Activated CD4-positive, alpha-beta T cell treated with anti-CD3 and anti-CD28 coated beads for 1 hour (primary cell): ENCODE measurements at places on chromosomes 2 and 18.

GRCh38 chr18:9823805-9824473 is 61.8 kb upstream of the TXNDC2 start:
- no peak for DNase-seq

DNA sequence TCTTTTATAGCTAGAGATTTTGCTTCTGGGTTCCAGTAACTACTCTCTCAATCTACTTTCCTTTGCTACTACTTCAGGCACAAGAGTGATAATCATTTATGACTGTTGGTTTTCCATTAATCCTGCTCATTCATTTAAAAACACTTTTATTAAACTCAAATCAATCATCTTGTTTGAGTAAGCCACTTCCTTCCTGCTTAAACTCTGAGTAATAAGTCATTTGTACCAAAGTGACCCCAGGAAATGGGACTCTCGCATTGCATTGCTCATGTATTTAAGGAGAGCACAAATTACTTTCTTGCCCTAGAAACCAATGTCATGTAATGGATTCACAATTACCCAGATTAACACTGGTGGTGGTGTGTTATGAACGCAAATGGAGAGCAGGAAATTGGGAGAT is 270.7 kb upstream of the HNMT start:
- no peak for DNase-seq

DNA sequence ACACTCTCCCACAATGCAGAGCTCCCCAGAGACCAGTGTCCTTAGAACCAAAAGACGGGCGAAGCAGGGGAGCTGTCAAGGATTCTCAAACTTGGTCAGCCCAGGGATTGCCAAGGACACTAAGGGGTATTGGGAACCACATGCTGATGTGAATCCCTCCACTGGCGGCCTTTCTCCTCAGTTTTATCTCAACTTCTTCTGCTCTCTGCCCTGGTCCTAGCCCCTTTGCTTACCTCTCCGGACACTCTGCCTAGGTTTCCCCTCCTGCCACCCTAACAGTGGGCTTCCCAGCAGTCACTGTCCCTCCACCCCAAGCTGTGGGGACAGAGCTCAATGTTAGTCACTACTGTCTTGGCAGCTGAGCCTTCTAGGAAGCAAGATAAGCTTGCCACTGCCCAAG is 61.1 kb downstream of the POLR1A start:
- no peak for DNase-seq

- no peak for DNase-seq
These were observed 566 bp upstream of the POLI start for GRCh38 chr18:54268751-54269150.

DNA sequence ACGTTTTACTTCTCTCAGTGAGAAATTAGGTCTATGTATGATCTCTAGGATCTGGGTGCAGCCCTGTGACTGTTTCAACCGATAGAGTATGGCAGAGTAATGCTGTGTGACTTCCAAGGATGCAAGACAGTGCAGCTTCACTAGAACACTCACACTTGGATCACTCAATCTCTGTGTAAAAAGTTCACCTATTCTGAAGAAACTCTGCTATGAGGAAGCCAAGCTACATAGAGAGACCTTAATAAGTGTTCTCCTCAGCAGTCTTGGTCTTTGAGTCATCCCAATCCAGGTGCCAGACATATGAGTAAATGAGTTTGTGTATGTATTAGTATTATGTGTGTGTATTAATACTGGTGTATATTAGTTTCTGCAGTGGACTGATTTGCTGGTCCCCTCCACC is 335.0 kb downstream of the NR4A2 start:
- no peak for DNase-seq

DNA sequence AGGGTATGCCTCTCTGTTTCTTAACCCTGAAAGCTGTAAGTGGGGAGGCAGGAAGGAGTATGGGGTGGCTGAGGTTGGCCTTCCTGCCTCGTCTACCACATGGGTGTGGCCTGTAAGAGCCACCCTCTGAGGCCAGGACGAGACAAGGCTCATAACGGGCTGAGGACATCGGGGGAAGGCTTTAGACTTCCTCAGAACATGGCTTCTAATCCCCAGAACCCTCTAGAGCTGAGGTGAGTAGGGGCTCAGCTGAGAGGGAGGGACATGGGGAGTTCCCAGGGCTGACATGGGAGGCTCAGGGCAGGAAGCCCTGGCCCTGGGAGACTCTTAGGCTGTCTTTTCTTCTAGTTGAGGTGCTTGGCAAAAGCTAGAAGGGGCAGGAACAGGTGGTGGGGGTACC is 36.7 kb downstream of the EMX1 start:
- no peak for DNase-seq

- no peak for DNase-seq
These were observed 597 bp upstream of the TEKT4 start for GRCh38 chr2:94870440-94871225.

DNA sequence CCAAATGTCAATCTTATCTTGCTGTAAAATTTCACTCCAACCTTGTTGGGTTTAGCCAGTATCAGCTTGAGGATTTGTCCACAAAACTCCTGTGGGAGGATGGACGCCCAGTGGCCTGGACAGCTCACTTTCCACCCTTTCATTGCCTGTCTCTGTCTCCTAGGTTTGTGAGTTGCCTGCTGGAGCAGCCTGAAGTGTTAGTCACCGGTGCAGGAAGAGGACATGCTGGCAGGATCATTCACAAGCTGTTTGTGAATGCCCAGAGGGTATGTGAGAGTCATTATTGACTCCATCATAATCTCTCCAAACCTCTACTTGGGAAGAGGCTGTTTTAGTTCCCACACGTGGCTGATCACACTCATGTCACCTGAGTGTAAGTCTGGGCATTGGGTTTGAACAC is 112.3 kb downstream of the RAB3GAP1 start:
- no peak for DNase-seq

DNA sequence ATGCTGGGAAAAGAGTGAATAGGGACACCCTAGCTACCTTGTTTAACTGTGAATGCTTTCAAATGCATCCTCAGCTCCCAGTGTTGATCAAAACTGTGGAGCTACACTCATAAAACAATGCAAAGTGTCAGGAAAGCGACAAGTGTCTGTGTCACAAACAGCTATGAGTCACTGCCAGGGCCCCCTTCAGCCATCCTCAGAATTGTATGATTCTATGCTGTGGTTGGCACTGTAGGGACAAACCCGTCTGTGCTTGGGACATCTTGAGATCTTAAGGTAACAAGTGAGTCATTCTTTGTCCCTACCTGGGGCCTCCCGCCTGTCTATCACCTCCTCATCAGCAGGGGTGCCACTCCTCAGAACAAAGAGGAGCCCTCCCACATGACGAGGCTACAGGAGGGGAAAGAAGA is 42.4 kb downstream of the KLF7 start:
- DNase-seq, result peak; percentile 14

GRCh38 chr2:9991221-9991620 is 39.7 kb downstream of the GRHL1 start:
- no peak for DNase-seq

GRCh38 chr2:207802650-207803049 is 32.9 kb upstream of the FZD5 start:
- DNase-seq, result no peak

DNA sequence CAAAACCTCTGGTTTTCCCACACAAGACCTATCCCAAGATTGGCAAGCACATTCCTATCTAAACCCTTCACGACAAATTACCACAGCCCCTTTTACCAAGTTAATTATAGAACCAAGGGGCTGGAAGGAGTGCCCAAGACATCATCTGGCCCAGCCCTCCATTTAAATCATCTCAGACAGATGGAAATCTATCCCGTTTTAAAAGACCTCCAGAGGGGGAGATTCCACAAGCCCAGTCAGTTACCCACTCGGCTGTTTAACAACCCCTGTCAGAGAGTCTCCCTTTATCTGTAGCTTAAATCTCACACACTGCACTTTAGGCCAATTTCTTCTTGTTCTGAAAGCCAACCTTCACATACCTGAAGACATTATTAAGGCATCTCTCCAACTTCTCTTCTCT is 179.1 kb upstream of the MEIS1 start:
- no peak for DNase-seq

- DNase-seq, result peak; percentile 2
These were observed 152.2 kb downstream of the SMAD7 start for GRCh38 chr18:48798334-48799245.

- no peak for DNase-seq
These were observed 8.6 kb upstream of the ESPNL start for GRCh38 chr2:238091436-238092060.

DNA sequence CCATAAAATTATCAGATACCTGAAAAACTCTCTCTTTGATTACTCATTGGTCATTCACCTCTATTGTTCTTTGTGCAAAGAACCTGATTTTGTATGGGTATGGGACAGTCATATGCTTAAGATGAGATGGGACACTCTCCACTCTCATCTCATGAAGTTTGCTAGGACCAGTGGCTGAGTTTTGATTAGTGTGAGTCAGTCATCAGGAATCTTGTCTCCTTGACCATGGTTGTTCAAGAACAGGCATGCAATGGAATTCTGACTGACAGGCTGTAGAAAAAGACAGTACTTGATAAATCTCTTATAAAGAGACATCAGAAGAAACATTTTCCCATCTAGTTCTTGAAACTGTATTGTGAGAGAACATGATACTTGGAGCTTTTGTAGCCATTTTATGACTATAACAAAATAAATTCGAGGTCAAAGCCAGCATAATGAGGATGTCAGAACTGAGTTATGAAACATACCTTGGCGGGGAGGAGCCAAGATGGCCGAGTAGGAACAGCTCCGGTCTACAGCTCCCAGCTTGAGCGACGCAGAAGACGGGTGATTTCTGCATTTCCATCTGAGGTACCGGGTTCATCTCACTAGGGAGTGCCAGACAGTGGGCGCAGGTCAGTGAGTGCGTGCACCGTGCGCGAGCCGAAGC is 367.0 kb downstream of the NR4A2 start:
- DNase-seq, result no peak

DNA sequence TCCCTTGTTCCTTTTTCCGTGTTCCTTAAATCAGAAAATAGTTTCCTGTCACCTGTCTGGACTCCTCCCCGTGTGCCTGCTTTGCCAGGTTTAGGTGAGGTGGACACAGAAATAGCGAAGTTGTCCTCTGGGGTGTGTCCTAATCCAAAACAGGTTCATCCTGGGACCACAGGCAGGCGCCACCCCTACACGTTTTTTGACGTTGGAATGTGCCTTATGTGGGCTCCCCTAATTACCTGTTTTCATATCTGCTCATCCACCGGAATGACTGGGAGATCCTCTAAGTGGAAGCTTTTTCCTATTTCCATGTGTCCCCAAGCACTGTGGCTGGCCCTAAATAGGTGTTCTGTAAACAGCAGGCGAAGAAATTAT is 49.0 kb upstream of the PAIP2B start:
- no peak for DNase-seq

GRCh38 chr18:41875094-41875780 is 79.8 kb upstream of the PIK3C3 start:
- DNase-seq, result no peak

DNA sequence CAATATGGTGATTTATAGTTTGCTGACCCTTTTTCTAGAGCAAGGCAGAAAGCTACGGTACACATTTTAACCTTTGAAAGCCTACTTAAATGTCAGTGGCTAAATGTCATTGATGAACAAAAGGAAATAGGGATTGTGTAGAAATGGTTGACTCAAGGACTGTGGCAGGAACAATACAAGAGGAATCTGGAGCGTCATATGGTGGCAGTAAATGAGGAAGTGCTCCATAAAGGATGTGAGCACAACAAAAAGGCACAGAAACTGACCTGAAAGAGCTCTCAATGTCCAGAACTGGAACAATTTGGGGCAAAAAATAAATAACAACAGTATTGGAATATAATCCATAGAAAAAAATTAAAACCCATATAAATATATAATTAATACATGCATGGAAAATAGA is 443.9 kb upstream of the VRK2 start:
- no peak for DNase-seq

- DNase-seq, result no peak
These were observed 428.7 kb upstream of the TNP1 start for GRCh38 chr2:217288472-217289063.

DNA sequence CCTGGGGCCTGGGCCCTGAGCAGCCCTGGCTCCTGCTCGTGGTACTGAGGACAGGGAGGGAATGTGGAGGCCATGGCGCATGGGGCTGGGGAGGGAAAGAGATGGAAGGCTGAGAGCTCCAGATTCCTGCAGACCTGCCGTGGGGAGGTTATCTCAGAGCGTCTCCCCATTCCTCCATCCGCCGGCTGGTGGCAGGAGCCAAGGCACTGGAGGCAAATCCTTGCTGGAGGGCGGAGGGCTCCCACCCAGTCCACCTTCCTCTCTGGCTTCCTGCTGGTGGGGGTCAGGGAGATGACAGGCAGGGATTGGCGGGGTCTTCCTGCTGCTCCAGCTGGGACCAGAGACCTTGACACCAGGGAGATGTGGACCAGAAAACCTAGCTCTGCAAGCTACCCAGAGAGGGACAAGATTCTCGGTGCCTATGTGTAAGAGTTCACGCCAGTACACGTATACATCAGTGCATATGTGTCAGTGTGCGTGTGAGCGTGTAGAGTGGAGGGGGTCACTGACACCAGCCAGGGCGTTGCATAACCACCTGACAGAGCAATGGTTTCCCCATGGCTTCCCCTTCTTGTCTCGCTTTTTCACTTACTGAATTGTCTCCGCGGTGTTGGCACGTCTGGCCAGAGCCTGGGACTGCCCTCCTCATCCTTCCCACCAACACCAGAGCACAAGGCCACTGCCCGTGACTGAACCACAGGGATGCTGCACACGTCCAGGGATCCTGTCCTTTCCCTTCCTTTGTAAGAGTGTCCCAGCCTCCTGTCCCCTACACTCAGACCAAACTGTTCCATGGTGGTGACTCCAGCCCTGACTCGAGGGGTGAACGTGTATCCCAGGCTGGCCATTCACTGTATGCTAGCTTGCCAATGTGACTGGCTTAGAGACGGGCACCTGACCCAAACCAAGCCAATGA is 15.8 kb upstream of the SEMA4C start:
- DNase-seq, result no peak

DNA sequence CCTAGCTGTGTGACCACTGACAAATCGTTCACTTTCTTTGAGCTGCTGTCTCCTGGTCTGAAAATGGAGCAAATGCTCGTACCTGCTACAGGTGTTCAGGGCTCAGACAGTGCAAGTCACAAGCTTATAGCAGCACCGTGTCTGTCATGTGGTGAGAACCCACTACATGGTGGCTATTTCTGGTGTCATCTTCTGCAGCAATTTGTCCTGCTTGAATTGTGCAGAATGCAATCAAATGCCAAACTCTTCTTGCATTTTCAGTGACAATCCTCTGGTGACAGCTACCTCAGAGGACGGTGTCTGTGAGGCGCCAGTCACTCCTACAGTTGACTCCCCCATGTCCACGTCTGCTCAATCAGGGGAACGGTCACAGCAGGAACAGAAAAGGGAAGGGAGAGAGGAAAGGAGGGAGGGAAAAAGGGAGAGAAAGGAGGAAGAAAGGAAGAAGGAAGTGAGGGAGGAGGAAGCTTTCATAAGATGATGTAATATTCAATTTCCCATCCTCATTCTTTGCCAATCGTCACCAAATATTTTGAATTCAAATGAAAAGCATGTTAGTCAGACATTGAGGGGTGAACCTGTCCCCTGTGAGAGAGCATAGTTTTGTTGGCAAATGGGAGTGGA is 122.2 kb downstream of the BCL2 start:
- DNase-seq, result no peak

GRCh38 chr2:137435162-137435561 is 529.1 kb upstream of the HNMT start:
- no peak for DNase-seq

- no peak for DNase-seq
These were observed 5.3 kb downstream of the EPB41L3 start for GRCh38 chr18:5538544-5538943.
